Activated T-cell treated with anti-CD3 and anti-CD28 coated beads, Interleukin-2, amount 50 U/mL, for 72 hours (primary cell): ENCODE measurements at places on chromosomes 2 and 18. TPM values are rescaled to one million over a fixed set of nuclear protein-coding genes. Genes with fewer than 3 reads are reported as not detected.

GRCh38 chr18:6401687-6402086 lies 13.0 kb downstream of the L3MBTL4 start:
- DNase-seq = no peak

GRCh38 chr2:218852911-218853667 lies 6.5 kb upstream of the WNT6 start:
- peak; percentile 72 for DNase-seq

- DNase-seq = no peak
Observed at GRCh38 chr18:44598514-44598913, 82.2 kb upstream of the SETBP1 start.

DNA sequence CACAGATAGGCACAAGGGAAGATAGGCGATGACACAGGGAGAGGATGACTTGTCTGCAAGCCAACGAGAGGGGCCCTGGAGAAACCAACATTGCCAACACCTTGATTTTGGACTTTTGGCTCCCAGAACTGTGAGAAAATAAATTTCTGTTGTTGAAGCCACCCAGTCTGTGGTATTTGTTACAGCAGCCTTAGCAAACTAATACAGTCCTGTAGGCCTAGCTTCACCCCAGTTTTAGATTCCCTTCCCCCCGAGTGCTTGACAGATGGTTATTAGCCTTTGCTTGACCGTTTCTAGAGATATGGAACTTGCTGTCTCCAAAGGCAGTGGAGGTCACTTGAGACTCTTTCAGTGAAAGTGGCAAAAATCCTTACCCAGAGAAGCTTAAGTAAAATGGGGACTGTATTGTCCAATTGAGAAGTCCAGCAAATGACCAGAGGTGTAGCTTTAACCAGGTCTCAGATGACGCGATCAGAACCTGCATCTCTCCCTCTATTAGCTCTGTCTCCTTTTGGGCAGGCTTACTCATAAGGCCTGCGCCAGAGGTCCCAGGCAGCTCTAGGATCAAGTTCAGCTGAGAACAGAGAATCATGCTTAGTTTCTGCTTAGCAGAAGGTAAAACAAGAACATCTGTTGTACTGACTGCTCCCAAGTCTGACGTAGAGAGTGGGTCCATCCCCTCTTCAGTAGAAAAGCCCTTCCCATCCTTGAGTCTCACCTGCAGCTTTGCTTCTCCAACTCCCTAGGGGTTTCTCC lies 50.4 kb downstream of the MFSD6 start:
- no peak for DNase-seq

- no peak for DNase-seq
Observed at GRCh38 chr18:21064347-21064746, 47.3 kb downstream of the ROCK1 start.

- DNase-seq = no peak
Observed at GRCh38 chr2:88057437-88057844, 1.9 kb upstream of the KRCC1 start.

DNA sequence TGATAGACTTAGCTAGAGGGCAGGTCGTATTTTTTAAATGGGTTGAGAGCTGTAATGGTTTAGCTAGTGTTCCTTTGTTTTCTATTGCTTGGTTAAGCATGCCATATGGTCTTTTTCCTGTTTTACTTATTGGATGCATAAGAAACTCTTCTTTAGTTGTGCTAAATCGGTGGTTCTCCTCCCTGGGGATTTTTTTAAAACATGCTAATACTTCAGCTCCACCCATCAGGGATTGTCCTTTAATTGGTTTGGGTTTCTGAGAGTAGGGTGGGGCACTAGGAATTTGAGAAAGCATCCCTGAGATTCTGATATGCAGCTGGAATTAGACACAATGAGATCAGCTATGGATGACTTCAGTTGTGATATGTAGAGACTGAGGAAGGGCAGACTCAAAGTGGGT lies 497.2 kb downstream of the THSD7B start:
- no peak for DNase-seq

DNA sequence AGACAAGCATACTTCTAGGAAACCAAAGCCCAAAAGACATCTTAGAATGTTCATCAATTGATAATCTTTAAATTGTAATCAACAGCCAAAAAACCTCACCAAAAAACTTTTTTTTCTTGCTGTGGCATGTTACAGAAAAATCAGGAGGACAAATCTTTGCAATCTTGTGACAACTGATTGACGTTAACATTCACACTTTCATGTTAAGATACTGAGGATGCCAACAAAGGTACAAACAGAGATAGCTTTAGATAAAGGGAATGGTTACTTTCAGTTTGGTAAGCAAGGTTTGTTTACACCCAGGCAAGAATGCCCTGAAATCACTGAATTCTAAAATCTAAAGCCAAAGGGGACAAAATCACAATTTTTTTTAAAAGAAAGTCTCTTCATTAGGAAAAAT lies 92.4 kb downstream of the ZAP70 start:
- DNase-seq = no peak

GRCh38 chr2:130798472-130799218 lies 38.1 kb upstream of the ARHGEF4 start:
- no peak for DNase-seq

DNA sequence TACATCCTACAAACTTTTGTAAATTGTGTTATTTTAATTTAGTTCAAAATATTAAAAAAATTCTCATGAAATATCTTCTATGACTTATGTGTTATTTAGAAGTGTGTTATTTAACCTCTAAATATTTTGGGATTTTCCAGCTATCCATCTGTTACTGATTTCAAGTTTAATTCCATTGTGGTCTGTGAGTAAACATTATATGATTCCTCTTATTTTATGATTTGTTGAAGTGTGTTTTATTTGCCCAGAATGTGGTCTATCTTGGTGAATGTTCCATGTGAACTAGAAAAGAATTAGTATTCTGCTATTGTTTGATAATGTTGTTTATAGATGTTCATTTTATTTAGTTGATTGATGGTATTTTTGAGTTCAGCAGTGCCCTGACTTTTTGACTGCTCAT lies 136.0 kb downstream of the ZNF804A start:
- no peak for DNase-seq

DNA sequence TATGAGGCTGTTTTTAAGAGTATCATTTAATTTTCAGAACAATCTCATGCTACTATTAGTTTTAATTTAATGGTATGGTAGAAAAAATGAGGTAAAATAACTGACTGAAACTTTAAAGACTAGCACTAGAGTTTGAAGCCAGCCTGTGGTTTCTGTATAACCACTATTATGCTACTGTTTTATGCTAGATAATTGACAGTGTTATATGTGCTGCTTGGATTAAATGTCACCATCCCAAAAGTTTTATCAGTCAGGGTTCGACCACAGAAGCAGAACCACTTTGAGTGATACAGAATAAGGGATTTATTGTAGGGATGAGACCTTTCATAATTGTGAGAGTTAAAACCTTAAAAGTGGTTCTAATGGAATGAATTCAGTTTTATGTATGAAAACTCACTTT lies 271.6 kb downstream of the PTGR3 start:
- no peak for DNase-seq

GRCh38 chr2:36561237-36561944 lies 36.6 kb downstream of the FEZ2 start:
- DNase-seq = no peak

Gene AQP12B
- total RNA-seq = not detected

Gene POTEC
- not detected for total RNA-seq

Gene AMMECR1L
- 25.3 TPM for total RNA-seq

Gene TDRD15
- total RNA-seq = not detected

Gene ALPG
- not detected for total RNA-seq
